ENCODE measurements at places on chromosomes 1 and 21.

GRCh38 chr21:44917446-44918106 lies 3.1 kb downstream of the ITGB2 start:
- no peak for DNase-seq

DNA sequence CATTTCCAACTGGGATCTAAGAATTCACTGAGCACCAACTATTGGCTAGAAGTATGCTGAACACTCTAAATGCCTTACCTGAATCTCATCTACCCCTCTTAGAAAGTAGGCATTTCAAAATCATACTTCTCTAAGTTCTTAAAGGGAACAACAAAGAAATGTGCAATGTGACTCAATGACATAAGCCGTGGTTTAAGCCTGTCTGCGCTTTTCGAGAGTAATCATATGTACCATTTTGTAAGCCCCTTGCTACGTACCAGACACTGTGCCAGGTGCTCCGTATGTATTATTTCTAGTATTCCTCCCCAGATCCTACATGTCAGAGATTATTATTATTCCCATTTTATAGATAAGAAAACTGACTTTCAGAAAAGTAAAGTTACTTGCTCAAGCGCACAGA lies 454.2 kb downstream of the SETD4 start:
- no peak for DNase-seq

- peak; percentile 2 for DNase-seq
These were observed 464.5 kb downstream of the USP25 start for GRCh38 chr21:16194095-16194787.

DNA sequence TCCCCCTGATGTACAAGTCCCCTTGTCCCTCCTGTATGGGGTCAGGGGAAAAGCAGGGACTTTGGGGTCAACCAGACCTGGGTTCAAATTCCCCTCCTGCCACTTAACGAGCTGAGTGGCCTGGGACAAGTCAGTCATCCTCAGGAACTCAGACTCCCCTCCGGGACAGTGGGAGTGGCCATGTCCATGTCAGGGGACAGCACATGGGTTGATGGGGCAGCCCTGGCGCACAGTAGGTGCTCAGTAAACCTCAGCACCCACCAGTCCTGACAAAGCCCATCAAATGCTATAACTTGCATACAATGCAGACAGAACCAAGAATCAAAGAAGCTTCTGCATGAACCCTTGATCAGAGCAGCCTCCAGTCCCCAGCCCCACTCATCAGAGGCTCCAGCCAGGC lies 30.0 kb downstream of the MATN1 start:
- DNase-seq, result no peak

DNA sequence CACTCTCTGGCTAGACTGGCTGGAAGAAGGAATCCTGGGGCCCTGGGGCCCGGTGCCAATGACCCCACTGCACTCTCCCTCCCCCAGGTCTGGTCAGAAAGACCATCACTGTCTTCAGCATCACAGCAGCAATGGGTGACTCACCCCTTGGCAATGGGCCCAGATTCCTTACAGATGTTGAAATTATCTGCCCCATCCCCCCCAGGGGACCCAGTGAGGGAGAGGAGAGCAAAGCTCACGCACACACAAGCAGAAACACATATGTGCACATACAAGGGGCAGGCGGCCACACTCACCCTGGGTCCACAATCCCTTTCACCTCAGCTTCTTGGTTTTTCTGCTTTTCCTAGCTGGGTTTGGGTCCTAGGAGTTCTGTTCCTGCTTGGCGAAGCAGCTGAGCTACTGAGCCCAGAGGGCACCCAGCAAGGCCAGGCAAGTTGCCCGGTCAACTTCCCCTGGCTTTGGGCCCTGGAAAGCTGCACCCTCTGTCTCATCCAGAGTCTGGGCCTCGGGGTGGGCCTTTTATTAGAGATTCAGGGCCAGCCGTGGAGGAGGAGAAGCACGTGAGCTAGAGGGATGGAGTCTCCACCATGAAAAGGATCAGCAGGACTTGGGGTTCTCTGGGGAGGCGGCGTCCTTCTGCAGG lies 2.6 kb downstream of the COL16A1 start:
- DNase-seq, result no peak

DNA sequence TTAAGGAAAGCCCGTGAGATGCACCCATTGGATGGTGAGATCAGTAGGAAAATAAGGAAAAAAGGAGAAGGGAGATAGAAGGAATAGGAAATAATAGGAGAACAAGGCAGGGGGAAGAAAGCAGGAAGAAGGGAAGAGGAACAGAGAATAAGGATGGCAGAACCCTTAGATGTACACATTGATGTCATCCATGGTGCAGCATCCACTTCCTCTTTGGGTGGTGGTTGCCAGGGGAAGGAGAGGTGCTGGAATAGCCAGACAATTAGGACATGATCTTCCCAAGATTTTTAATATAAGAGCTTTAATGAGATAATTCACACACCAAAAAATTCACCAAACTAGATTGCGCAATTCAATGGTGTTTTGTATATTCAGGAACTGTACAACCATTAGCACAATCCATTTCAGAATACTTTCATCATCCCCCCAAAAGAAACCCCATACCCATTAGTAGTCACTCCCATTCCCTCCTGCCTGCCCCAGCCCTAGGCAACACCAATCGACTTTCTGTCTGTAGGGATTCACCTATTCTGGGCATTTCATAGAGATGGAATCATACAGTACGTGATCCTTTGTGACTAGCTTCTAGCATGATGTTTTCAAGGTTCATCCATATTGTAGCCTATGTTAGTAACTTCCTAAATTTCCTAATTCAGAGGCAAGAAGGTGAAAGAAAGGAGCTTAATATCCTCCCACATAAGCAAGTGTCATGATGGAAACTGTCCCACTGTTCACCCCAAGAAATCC lies 121.4 kb downstream of the PLXNA2 start:
- no peak for DNase-seq

- no peak for DNase-seq
These were observed 25.7 kb upstream of the PDE9A start for GRCh38 chr21:42627527-42628289.

DNA sequence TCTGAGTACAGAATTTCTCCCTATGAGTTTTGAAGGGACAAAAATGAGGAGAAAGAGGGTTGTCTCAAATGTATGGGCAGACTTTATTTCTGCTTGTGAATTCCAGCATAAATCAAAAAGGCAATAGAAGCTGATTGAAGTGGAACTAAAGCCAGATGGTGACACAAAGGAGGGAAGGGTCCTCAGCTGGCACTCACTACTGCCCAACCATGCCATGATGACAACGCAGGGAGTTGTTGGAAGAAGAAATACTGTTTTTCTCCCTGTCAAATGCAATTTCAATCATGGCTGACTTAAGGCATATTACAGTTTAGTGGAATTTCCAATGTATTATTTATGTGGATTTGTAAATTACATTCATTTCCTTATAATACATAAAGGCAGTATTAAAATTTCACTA lies 805.8 kb downstream of the ADGRL2 start:
- no peak for DNase-seq

DNA sequence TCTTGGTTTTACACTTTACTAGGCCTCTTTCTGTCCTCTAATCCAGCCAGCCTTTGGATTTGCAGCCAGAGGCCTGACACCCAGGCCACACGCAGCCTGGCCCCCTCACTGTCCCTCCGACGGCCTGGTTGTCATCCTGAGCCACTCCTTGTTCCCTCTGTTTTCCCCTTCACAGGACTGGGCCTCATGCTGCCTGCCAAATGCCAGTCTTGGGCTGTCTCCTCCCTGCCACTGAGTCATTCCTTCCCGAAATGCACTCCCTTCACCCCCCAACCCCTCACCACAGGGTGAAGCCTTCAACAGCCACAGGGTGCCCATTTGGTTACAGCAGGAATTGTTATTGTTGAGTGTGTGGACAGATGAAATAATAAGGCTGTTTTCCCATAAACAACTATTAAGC lies 21.3 kb downstream of the ACOT11 start:
- no peak for DNase-seq

GRCh38 chr1:187617776-187618175 lies 789.0 kb downstream of the PLA2G4A start:
- DNase-seq, result no peak

DNA sequence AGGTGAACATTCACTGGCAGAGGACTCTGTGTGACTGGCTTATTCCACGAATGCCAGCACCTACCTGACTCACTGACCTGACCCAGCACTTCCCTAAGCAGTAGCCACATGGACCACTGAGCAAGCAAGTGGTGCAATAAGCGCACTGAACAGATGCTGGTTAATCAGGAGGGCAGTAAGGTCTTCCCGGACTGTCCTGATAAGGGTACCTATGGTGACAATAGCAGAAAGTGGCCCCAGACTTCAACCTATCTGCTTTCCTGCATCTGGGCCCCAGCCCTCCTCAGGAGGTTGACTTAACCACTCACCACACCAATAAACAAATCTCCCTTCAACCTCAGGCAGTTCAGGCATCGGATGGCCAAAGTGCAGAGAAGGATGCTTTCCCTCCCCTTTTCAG lies 65.7 kb downstream of the SETD4 start:
- DNase-seq, result no peak

DNA sequence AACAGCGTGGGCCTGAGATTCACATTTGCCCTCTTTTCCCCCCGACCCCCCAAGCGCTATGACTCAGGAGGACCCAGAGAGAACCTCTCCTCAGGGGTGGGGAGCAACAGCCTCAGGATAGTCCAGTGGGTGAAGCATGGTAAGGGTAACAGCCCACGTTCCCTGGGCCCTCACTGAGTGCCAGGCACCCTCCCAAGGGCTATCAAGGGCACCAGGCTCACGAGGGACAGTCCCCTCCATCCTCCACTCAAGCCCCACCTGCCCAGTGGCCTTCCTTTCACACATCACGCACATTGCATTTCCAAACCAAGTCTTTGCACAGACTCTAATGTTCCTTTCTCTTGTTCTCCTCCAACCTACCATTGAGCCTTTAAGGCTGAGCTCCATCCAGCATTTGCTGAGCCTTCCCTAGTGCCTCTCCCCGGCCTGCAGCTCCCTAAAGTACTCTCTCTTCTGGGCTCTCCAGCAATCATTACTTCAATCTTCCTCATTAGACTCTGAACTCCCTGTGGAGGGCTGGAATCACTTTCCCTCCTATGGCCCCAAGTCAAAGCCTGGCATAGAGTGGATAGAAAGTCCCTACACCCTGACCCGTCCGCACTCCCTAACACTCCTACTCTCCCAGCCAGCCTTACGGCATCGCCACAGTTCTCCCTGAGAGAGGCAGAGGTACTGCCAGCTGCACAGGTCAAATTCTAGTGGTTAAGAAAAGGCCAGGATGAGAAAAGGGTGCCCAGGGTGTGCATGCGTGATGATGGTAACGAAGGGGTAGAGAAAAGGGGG lies 1.0 kb downstream of the AKR7A2 start:
- DNase-seq, result peak; percentile 5

GRCh38 chr21:46150491-46151121 lies 4.8 kb downstream of the FTCD start:
- DNase-seq, result no peak

DNA sequence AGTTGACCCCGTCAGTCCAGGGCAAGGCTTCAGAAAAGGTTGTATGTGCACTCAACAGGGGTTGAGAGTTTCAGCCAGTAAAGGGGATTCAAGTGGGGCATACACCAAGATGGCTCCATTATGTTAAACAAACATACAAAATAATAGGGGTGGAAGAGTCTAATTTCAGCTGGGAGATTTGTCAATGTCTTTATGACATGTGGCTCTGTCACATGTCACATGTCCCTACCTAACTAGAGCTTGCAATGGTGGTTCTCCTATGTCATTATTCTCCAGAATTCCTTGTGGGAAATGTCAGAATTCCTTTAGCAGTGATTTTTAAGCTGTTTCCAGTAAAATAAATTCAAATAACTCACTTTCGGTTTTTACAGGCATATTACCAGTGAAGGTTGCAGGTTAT lies 392.0 kb upstream of the ADGRL4 start:
- DNase-seq, result no peak

DNA sequence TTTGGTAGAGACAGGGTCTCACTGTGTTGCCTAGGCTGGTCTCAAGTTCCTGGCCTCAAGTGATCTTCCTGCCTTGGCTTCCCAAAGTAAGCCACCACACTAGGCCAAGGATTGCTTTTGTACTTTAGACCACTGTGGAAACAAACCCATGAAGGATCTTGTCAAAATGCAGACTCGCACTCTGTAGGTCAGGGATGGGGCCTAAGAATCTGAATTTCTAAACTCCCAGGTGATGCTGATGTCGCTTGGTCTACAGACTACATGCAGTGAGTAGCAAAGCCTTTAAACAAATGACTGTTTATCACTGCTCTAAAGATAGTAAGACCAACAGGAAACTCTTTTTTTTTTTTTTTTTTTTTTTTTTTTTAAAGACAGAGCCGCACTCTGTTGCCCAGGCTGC lies 54.1 kb upstream of the MUTYH start:
- no peak for DNase-seq

DNA sequence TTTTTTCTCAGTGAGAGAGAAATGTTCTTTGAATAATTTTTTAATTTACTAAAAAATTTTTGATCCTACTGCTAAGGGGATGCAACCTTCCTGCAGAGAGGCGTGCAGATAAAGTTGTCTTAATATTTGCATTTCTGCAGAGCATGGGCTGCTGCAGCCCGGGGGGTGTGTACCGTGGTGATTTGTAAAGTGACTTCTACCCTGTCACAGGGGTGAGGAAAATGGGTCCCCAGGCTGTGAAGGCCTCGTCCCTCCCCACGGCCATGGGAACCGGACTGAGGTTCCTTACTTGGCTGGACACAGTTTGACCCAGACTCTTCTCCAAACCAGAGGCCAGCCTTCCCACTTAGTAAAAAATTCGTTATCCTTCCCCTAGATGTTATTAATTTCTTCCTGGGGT lies 9.5 kb upstream of the C1orf174 start:
- DNase-seq, result no peak

- DNase-seq, result no peak
These were observed 82.8 kb downstream of the LRRC53 start for GRCh38 chr1:74429580-74429979.

- no peak for DNase-seq
These were observed 43.4 kb downstream of the WASF2 start for GRCh38 chr1:27446496-27447020.

- no peak for DNase-seq
These were observed 22.1 kb downstream of the EIF2D start for GRCh38 chr1:206590025-206590758.

DNA sequence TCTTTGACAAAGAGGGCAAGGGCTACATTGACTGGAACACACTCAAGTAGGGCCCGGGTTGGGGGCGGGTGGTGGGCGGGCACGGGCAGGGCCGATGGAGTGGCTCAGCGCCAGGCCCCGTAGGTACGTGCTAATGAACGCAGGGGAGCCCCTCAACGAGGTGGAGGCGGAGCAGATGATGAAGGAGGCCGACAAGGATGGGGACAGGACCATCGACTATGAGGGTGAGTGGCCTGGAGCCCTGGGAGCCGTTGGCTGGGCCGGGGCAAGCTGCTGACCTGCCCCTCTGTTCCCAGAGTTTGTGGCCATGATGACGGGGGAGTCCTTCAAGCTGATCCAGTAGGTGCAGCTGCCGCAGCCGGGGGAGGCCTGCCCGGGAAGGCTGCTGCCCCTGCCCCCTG lies 1.8 kb downstream of the CALML6 start:
- no peak for DNase-seq

GRCh38 chr1:30785714-30786113 lies 28.1 kb upstream of the LAPTM5 start:
- DNase-seq, result no peak

GRCh38 chr1:200154069-200154767 lies 126.7 kb downstream of the NR5A2 start:
- DNase-seq, result peak; percentile 89

- DNase-seq, result no peak
These were observed 42.9 kb downstream of the COP1 start for GRCh38 chr1:176164014-176164678.

GRCh38 chr1:14602136-14602535 lies 3.7 kb downstream of the KAZN start:
- no peak for DNase-seq

- no peak for DNase-seq
These were observed 109.2 kb upstream of the SERTAD4 start for GRCh38 chr1:210123383-210123782.

All from AML-193 (cell line).